ENCODE measurements at places on chromosomes 2 and 18.

DNA sequence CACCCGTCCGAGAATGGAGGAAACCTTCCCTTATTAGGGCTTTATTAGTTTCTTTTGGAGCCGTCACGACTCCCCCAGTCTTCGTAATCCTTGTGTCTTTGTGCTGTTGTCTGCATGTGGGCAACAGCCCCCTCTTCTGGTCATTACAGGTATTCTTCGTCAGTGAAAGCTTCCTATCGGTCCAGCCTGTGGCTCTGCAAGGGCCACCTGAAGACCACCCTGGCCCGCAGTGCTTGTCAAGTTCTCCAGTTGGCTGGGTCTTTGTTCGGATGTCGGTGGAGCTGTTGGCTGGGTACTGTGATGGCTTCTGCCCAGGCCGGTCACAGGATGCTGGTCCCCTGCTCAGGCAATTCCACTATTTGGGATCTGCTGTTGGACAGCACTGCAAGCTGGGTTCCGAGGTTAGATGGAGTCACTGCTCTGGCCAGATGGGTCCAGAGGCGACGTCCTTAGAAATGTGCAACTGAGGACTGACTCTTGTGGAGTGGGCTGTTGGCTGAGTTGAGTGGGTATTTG is 19.2 kb downstream of the E2F6 start:
- no peak for DNase-seq

DNA sequence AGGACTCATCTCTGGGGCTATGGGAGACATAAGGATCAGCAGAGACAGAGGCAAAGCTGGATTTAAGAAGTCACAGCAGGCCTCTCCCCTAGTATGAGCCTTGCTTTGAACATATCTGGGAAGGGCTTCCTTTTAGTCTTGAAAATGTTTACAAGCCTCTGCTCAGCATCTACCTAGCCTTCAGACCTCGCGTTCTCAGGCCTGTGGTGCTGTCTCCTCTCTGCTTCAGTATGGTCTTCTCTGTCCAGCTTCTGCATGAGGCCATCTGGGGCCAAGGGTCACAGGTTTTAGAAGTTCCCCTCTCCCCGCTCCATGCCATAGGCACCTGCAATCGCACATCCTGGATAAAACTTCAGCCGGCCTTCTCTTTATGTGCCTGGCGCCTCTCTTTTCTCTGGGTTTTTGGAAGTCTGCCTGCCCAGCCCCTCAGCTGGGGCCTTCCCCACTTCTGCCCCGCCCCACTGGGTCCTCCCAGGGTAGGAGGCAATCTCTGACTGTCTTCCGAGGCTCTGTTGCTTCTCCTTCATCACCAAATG is 7.1 kb downstream of the ACTG2 start:
- no peak for DNase-seq

GRCh38 chr2:19538411-19538963 is 180.1 kb upstream of the OSR1 start:
- peak; percentile 44 for DNase-seq

GRCh38 chr2:197576631-197577030 is 60.8 kb downstream of the MOB4 start:
- no peak for DNase-seq

- no peak for DNase-seq
Observed at GRCh38 chr2:75157435-75157834, 41.9 kb downstream of the TACR1 start.

- DNase-seq = no peak
Observed at GRCh38 chr2:235381261-235381912, 112.5 kb upstream of the AGAP1 start.

- no peak for DNase-seq
Observed at GRCh38 chr2:224098481-224099230, 59.6 kb upstream of the SERPINE2 start.

DNA sequence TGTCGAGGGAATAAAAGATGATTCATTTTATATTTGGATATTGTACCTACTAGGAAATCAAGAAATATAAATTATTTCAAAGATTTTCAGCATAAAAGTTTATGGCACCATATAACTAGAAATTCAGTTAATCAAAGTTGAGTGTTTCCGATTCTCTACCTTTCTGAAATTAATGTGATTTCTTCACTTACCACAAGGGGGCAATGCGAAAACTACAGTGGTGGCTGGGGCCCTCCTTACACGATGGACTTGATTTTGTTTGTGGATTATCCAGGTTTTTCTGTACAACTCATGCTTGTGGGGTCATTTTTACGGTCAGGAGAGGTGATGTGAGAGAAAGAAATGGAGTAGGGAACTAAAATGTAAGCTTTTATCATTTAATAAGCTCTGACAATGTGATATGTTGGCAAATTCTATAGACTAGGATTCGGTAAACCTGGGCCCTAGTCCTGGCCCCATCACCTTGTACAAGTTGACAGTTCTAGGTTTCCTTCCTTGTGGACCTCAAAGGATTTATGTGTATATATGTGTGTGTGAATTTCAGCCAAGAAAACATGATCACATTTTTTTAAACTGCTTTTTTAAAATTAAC is 47.6 kb downstream of the G6PC2 start:
- no peak for DNase-seq

DNA sequence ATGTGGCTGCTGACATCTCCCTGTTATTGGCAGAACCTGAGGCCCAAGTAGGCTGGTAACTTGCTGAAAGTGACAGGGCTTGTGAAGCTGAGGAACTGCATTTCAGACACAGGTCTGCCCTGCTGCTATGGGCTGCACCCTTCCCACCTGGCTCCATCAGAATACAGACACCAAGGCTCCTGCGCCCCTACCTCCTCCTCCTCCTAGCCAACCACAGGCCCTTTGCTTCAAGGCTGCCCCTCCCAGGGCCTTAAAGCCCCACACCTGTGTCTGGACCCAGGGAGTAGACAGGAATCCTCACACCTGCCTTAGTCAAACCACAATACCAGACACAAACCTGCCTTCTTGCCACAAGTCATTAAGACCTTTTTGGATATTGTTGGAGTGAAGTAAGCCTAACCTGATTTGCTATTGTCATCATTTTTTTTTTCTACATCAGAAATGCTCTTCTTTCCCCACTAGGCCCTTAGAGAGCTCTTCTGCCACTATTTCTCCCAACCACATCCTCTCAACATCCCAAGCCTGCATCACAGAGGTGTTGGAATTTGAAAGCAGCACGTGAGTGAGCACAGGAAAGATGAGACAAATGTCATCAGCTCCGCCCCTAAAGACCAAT is 489.7 kb downstream of the EIPR1 start:
- DNase-seq = no peak

DNA sequence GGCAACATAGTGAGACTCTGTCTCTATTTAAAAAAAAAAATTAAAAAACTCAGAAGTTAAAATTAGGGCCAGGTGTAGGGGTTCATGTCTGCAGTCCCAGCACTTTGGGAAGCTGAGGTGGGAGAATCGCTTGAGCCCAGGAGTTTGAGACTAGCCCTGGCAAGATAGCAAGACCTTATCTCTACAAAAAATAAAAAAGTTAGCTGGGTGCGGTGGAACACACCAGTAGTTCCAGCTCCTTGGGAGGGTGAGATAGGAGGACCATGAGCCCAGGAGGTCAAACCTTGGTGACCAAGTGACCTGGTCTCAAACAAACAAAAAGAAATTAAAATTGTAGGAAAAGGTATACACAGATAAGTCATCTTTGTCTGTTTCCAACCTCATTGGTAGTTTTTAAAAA is 11.3 kb downstream of the TTLL4 start:
- no peak for DNase-seq

GRCh38 chr18:63099848-63100629 is 219.5 kb downstream of the BCL2 start:
- no peak for DNase-seq

DNA sequence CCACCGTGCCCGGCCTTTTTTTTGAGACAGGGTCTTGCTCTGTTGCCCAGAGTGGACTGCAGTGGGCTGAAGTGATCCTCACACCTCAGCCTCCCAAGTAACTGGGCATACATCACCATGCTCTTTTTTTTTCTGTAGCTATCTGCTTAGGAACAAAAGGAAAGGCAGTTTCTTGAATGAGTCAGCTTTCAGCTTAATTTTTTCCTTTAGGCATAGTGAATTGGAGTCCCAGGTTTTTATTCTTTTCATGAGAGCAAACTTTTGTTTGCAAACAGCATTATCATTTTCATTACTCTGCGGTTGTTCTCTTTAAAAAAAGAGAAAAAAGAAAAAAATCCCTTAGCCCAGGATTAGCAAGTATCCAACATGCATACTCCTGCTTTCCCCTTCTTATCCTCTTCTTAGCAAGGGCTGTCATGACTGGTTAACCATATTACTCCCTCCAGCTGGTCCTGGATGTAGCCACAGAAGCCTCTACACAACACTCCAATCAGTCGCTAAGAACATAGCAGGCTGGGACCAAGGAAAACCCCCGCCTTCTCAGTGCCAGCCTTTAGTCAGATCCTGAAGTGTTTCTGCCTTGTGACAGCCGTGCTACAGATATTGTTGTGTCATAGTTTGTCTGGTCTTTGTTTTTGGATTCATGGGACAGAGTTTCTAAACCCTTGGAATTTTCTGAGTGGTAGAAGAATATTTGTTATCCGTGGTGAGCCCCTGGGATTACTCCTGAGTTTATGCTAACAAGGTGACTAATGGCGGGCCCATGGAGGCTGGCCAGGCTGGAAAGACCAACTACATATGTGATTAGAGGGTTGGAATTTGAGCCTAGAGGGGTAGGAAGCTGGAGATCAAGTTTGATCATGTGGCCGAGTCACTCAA is 23.3 kb upstream of the ST3GAL5 start:
- peak; percentile 47 for DNase-seq

DNA sequence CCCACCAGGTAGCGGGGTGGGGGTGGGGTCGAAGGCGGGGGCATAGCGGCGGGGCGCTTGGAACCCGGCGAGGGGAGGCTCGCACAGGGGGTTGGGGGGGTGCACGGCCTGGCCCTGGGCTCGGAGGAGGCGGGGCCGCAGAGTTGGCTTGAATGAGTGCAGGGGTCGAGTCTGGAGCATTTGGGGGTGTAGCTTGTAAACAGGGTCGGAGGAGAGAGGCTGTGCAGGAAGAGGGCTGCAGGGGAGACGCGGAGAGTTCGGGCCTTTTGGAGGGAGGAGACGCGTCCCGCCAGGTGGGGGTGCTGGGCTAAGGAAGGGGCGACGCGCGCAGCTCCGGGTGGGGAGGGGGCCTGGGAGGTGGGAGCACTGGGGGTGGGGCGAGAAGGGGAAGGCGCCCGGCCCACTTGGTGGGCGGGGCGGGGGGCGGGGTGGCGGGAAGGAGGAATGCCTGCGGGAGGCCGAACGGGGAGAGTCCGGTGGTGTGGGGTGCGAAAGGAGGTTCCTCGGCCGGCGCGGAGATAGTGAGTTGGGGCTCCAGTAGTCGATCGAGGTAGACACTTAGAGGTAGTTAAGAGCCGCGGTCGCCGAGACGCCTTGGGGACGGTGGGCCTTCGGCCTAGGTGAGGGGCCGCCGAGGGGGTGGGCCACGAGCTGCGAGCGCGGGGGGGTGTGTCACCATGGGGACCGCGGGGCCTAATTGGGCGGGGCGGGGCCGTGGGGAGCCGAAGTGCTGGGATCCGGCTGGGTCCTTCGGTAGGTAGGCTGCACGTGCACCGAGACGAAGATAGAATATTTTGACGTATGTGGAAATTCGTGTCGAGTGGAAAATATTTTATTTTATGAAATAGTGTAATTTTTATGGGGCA is 774 bp downstream of the MSH6 start:
- DNase-seq = peak; percentile 29

- no peak for DNase-seq
Observed at GRCh38 chr2:240960309-240960970, 38.0 kb upstream of the SNED1 start.

DNA sequence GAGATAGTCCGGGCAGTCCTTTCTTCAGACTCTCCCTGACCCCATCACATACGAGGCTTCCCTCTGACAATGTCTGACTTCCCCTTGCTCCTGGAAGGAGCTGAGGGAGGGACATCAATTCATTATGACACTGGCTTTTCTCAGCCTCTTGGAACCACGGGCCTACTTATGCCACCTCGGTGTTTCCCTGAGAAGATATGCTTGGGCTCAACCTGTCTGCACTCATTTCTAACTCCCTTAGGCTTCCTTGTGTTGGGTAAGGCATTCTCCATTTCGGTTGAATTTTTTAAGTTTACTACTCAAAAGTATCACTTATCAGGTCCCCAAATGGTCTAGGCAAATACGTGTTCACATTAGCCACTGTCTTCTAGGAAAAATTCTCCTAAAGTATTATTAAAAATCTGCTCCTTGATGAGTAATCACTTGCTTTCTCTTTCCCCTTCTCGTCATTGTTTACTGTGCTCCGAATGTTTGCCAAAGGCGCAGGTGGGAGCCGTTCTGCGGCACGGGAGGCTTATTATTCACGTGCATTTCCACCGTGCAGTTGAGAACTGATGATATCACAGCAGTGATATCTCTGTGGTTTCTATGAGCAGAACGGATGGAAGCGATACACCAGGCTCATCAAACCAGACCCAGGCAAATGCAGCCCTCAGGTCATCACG is 33.1 kb downstream of the ARL4C start:
- DNase-seq = no peak

GRCh38 chr18:70132999-70133398 is 72.5 kb downstream of the RTTN start:
- peak; percentile 60 for DNase-seq

DNA sequence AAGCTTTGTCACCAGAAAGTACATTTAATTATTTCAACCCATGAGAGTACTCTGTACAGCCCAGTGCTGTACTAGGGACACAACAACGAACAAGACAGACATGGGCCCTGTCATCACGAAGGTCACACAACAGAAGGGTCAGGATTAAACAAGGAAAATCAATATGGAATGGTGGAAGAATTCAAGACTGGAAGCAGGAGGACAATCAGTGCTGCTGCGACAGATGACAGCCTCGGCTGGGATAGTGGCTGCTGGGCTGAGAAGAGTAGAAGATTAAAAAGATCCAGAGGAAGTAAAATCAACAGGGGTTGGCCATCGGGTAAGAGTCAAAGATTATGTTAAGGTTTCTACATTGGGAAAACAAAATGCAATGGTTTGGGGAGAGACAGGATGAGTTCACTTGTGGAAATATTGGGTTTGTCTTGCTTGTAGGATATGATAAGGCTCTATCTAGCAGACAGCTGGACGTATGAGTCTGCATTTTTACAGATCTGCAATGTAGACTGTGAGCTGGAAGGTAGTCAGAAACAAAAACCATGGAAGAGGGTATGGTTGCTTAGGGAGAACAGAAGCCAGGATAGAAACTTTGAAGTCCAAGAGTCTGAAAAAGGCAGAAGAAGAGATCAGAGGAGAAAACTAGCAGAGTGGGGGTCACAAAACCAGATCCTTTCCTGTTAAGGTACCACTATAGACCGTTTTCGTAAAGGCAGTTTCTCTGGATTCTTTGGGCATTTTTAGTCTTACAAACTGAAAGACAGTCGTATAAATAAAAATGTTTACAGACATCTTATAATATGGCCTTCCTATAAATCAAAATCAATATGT is 84.1 kb downstream of the PRELID3A start:
- DNase-seq = no peak

- DNase-seq = no peak
Observed at GRCh38 chr2:207863345-207863744, 93.6 kb upstream of the FZD5 start.

DNA sequence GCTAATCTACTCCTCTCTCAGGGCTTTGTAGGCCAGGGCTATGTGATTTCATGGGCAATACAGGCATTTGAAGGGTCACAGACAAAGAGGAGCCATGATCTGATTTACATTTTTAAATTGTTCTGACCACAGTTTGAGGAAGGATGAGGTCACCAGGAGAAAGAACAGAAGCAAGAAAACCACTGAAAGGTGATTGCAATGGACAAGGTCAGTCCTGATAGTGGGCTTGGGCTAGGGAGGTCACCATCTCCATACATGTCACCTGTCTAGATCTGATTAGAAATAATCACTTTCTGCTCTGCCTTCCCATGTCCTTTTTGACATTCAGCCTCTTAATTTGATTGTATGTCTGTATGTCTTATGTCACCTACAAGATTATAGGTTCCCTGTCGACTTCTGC is 248.9 kb upstream of the CWC22 start:
- no peak for DNase-seq

GRCh38 chr18:51559198-51559901 is 361.9 kb upstream of the MEX3C start:
- DNase-seq = no peak
